ENCODE measurements at places on chromosomes 2 and 18.

- no peak for DNase-seq
Observed at GRCh38 chr18:59268721-59269562, 4.3 kb downstream of the RAX start.

- DNase-seq = no peak
Observed at GRCh38 chr18:75548353-75548905, 120.9 kb upstream of the SMIM21 start.

DNA sequence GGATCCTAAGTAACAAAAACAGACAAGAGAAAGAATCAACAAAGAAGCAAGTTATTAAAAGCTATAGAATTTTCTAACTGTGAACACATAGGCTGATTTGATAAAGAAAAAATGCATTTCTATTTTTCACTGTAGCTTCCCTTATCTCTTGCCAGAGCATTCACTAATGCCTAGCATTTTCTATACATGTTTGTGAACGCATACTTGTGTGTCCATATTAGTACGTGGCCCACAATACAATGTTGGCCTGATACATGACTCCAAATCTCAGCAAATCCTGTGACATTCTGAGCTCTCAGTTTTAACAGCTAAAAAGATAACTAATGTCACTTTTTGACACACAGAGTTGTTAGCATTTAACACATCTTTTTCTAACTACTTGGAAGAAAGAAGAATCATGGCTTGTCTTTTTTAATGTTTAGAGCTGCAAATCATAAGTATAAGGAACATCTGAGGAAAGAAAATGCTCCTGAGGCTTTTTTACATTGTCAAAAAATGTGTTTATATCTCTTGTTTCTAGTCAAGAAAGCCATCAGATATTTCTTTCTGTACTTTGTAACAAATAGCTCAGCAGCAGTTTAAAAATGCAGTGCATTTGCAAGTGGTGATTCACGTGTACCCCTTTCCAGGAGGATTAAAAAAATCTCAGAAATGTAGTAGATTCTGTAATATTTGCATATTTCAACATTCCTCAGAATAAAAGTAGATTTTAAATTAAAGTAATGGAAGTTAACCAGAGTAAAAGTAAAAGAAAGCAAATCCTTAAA, 1646.8 kb upstream of the TMEFF2 start:
- peak; percentile 82 for DNase-seq

- DNase-seq = no peak
Observed at GRCh38 chr18:12625241-12625640, 32.7 kb downstream of the SPIRE1 start.

- DNase-seq = no peak
Observed at GRCh38 chr2:233221378-233222063, 30.0 kb upstream of the ATG16L1 start.

GRCh38 chr18:51235009-51235789, 37.7 kb upstream of the MEX3C start:
- DNase-seq = peak; percentile 11

DNA sequence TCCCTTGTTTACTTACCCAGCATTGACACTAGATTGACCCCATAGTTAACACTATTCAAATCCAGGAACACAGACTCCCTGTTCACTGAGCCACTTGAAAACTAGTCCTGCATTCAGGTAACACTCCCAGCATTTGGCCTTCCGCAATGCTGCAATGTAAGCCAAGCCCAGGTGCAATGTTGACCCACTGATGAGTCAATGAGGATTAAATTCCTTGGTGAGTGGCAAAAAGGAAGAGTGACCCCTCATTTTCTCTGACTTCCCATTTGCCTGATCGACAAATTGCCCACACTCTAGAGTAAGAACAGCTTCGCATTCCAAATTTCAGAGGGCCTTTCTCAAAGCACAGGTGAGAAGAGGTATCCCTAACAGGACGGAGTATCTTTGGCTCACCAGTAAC, 251.9 kb downstream of the FBXO15 start:
- no peak for DNase-seq

DNA sequence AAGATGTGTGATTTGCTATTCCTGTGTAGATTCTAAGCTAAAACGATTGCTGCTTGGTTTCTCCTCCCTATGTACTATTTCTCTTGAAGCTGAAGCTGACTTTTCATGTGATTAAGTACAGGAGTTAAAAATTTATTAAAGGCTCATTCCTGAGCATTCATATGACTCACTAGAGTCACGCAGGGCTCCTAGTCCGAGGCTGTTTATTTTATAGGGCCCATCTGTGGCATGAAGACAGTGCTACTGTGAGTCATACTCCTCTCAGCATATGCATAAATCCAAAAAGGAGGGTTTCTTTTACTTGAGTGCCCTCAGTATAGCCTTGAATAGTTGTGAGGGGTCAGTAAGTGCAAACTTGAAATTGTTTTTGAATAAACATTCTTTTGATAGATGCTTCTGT, 378.8 kb downstream of the PTPRM start:
- DNase-seq = peak; percentile 95

GRCh38 chr2:66733364-66733999, 298.6 kb downstream of the MEIS1 start:
- DNase-seq = peak; percentile 54

DNA sequence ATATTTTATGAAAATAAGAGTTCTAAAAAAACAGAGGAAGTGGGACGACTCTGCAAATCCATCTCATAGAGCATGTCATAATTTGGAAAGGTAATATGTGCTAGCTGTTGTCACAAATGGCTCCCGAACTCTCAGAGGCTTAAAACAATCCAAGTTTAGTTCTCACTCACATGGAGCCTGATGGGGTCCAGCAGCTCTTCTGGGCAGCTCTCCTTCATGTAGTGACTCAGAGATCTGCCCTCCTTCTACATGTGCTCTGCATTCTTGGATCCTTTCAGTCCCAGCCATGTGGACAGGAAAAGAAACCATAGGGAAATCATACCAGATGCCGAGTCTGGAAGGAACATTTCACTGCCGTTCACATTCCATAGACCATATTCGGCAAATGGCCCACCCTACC, 180.1 kb upstream of the APCDD1 start:
- DNase-seq = peak; percentile 92

DNA sequence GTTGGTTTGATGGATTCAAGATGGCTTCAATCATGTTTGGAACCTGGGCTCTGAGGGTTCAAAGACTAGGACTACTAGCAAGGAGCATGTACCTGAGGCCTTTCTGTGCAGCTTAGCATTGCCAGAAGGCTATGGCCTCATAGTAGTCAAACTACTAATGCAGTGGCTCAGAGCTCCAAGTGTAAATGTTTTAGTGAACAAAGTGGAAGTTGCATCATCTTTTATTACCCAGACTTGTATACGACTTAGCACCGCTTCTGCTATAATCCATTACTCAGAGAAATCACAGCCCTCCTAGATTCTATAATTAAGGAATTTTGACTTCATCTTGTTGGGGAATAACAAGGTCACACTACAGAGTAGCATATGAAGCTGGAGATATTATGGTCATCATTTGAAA, 210.5 kb downstream of the ERBB4 start:
- no peak for DNase-seq

DNA sequence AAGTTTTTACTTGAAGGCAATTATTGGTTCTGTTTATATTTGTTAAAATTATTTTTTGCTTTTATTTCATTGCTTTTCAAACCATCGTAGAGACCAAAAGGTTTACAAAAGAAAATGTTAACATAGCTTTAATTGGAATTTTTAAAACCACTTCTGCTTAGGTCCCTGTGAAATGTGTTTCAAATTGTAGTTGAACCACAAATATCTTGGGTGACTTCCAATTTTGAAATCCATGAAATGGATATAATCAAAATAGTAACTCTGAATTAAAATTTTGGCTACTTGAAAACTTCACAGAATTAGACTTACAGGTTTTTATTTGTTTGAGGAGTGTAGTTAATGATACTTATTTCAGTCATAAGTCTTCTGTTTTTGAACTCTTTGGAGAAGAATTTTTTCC, 3.1 kb upstream of the SPAG16 start:
- DNase-seq = peak; percentile 76

DNA sequence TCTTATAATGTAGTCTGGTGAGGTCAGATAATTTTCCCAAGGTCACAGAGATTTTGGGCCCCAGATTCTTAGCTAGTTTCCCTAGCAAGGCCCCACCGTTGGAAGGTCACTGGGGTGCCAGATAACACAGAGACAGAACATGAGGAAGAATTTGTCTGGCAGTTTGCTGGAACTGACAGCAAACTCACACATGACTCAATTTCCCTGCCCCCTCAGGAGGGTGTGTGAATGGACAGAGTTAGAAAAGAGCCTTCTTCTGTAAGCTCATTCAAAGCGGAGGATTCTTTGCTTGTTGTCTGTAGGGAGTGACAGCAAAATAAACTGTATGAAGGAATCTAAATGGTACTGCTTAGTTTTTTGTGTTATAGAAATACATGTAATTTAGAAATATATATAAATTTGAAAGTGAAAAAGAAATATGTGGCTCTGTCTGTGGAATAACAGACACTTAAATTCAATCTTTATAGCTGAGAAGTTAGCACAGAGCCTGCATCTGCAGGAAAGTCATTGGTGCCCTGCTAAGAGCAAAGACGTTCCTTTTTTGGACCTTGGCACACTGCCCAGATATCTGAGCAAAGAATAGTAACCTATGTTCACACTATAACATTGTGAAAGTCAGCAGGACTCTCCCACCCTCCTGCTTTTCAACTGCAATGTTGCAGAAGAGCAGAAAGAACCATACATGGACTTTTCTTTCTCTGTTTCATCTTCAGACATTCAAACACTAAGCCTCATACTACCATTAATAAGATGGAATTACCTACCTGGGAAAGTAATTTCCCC, 2.1 kb downstream of the MDH1 start:
- peak; percentile 25 for DNase-seq

DNA sequence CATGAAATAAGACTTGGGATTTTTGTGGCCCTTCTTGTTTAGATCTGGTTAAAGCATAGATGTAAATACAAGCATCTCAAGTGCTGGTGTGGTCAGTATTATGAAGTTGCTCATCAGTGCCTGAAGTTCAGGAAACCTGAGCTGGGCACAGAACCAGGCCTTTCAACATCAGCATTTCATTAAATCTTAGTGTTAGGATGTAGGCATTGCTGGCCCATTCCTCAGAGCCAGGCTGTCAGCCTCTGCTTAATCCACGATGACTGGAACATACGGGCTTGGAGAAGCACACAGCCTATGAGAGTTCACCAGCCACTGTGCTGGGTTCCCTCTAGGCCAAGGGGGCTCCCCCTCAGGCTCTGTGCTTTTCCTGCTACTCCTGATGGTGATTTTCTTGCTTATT, 270.2 kb downstream of the EN1 start:
- DNase-seq = peak; percentile 55

DNA sequence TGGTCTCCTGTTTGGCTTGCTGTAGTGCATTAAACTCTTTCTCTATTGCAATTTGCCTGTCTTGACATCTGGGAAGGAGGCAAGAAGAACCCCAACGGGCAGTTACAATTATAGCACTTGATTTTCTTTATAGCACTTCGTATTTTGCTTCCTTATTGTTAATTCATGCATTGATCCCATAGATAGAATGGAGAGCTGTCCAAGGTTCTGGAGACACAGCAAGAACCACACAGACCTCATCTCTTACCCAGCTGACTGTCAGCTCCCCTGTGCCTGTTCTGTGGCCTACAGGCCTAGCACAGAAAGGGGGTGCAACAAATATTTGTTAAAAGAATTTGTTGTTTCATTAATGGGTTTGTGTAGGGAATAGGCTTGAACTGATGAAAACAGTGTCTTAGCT, 194.3 kb downstream of the GALNT1 start:
- DNase-seq = peak; percentile 13

GRCh38 chr2:127320586-127321275, 26.8 kb upstream of the ERCC3 start:
- DNase-seq = no peak

- no peak for DNase-seq
Observed at GRCh38 chr2:46979571-46979979, 64.0 kb upstream of the MCFD2 start.

GRCh38 chr2:8418721-8419120, 263.1 kb upstream of the ID2 start:
- DNase-seq = peak; percentile 97

GRCh38 chr2:110688594-110689091, 10.8 kb upstream of the BUB1 start:
- DNase-seq = no peak

GRCh38 chr2:31125918-31126695, 12.1 kb downstream of the GALNT14 start:
- no peak for DNase-seq

DNA sequence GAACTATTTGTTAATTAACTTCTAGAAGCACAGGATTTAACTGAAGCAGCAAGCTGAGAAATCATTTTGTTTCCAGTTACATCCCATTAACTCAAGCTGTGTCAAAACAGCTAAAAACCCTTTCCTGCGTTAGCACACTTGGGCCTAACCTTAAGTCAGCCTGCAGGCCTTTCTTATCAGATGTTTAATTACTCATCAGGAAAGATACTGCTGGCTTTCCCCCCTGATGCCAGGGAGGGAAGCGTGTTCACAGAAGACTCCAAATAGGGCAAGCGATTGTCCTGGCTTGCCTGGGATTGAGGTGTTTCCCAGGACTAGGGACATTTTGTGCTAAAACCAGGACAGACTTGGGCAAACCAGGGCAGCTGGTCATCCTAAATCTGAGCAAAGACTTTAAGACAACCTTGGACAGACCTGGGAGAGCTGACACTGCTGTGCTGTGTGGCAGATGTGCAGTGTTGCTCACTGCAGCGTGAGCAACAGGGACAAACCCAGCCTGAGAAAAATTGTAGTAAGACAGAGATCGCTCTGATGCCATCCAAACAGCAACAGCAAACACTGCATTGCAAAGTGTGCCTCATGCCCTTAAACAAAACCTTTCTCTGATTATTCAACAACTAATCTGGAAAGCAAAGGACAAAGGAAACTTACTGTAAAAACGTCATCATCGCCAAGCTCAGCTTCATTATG, 100.9 kb downstream of the SPRED2 start:
- no peak for DNase-seq

DNA sequence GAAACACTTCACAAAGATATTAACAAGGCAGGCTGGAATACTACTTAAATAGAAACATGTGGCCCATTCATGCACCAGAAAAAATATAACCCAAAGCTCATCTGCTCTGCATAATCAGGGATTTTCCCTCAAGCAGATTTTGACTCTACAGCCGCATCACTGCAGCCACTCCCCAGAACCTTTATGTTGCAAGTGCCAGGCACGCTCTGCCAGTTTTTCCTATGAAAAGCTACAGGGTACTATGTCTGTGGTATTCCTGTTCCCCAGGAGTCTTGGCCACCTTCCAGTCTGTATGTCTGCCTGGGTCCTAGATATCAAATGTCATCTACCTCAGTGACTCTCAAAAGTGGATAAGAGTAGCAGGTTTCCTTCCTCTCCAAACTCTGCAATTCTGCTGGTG, 3.8 kb downstream of the COA5 start:
- no peak for DNase-seq

All from fibroblast of upper back skin (primary cell).